ENCODE measurements at places on chromosomes 7 and 10. TPM values are rescaled to one million over a fixed set of nuclear protein-coding genes. Genes with fewer than 3 reads are reported as not detected.

Gene KCP
- total RNA-seq = 0.53 TPM

Gene ARHGAP22
- 9.0 TPM for total RNA-seq

Gene ADAM12
- 1.8 TPM for total RNA-seq

Gene ENO4
- not detected for total RNA-seq

Gene GSTO2
- total RNA-seq = 29.2 TPM

Gene FXYD4
- not detected for total RNA-seq

Gene TAS2R41
- not detected for total RNA-seq

Gene CFAP69
- 0.53 TPM for total RNA-seq

Gene TSPAN15
- 12.1 TPM for total RNA-seq

Gene SAMD9L
- total RNA-seq = 0.64 TPM

Gene BICC1
- total RNA-seq = 1.1 TPM

Gene SDK1
- 0.51 TPM for total RNA-seq

Gene SKAP2
- total RNA-seq = 2.1 TPM

Gene VSIR
- 6.8 TPM for total RNA-seq

Gene AKR1C4
- total RNA-seq = not detected

Gene ACSM6
- not detected for total RNA-seq

Gene EBLN1
- total RNA-seq = not detected

Gene ETV1
- 0.13 TPM for total RNA-seq

Gene NRCAM
- 0.26 TPM for total RNA-seq

Gene CYP3A4
- total RNA-seq = not detected
